ENCODE measurements at places on chromosomes 6 and 20.

DNA sequence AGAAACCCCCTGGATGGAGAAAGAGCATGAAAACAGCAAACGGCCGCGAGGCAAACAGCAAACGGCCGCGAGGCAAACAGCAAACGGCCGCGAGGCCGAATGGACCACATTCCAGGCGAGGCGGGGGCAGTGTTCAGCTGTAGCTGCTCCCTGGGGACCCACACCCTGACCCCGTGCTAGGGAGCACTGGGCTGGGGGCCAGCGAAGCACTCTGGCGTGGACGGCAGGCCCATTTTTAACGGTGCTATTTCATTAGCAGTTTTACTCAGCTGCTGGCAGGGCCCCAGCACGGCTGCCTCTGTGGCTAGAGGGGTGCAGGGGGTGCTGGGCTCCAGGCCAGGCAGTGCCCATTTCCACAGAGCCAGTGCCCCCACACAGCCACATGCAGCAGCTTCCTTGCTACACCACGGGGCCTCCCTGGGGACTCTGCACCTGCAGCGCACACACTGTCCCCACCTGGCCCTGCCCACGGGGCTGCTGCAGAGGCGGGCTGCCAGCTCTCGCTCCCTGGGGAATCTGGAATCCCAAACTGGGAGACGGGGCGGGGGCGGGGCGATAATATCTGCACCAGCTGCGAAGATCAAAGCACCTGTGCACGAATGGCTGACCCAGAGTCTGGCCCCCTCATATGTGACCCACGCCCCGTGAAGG, 35.6 kb upstream of the SLCO4A1 start:
- no peak for DNase-seq

GRCh38 chr6:169689287-169689686, 12.5 kb downstream of the WDR27 start:
- DNase-seq, result no peak

GRCh38 chr6:116695401-116695800, 14.4 kb downstream of the KPNA5 start:
- DNase-seq, result no peak

DNA sequence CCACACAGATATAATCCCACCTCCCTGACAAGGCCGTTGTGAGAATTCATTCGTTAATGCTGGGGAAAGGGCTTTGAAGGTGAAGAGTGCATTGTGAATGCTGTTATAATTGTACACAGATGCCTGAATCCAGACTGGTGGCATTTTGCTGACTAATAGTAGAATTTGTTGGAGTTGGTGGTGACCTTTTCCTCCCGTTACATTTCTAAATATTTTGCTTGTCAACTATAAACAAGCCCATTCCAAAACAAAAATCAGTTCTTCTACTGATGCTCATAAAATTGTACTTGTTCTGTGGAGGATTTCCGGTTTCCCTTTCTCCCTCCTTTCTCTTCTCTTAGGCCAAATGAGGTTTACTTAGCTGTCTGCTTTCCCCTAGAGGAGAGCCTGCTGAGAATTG, 253.1 kb upstream of the SUPT3H start:
- DNase-seq, result no peak

GRCh38 chr6:109166673-109167072, 71.4 kb downstream of the CEP57L1 start:
- no peak for DNase-seq

DNA sequence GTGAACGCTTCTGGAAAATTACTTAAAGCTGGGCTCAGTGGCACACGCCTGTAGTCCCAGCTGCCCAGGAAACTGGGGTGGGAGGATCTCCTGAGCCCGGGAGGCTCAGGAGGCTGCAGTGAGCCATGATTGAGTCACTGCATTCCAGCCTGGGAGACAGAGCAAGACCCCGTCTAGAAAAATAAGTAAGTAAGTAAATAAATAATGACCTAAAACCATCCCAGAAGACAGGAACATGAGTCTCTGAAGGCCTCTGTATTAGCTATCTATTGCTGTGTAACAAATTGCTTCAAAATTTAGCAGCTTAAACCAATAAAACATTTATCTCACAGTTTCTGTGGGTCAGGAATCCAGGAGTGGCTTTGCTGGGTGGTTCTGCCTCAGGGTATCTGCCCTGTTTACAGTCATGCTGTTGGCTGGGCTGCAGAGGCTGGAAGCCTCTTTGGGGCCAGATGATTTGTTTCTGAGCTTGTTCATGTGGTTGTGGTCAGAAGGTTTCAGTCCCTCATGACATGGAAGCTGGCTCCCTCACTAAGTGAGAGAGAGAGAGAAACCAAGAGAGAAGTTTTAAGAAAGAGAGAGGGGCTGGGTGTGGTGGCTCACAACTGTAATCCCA, 48.4 kb upstream of the NCOA3 start:
- DNase-seq, result no peak

DNA sequence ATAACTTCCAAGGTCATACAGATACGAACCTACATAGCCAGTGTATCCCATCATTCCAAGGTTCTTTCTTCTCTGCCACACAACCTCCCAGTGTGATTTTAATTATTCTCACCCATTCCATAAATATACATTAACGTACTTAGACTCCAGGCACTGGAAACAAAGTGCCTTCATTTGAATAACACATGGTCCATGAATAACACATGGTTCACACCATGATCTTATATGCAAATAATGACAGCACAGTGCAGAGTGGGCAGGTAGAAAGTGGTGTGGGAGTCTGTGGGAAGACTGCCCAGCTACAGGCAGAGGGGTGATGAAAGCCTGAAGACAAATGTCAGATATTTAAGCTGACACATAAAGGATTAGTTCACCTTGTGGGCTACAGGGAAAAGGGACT, 425.2 kb downstream of the HACE1 start:
- DNase-seq, result no peak

DNA sequence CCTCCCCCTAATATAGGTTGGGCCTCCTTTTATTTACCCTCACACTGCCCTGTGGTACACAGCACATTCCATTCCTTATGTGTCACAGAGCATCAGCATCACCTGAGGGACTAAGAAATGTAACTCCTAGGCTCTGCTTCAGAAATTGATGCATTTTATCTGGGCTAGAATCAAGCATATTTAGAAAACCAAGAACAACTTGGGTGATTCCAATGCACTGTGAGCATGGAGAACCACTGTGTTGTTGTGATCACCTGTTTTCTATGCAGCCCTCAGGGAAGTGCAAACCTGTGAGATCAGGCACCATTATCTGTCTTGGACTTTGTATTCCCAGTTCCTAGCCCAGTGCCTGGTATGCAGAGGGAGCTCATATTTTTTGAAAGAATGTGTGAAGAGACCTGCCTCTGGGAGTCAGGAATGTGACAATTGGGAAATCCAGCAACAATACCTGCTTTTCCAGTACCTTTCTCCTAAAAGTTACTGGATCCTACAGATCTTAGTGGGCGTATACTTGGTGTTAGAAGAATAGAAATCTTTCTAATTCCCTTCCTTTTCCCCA, 7.0 kb downstream of the KAT14 start:
- no peak for DNase-seq

GRCh38 chr6:68159433-68159832, 475.6 kb upstream of the ADGRB3 start:
- no peak for DNase-seq

- DNase-seq, result no peak
These were observed 103.3 kb downstream of the FIG4 start for GRCh38 chr6:109794201-109794923.

- no peak for DNase-seq
These were observed 37.3 kb downstream of the HECA start for GRCh38 chr6:139172151-139172550.

- no peak for DNase-seq
These were observed 362.7 kb upstream of the SULF2 start for GRCh38 chr20:48148020-48148419.

DNA sequence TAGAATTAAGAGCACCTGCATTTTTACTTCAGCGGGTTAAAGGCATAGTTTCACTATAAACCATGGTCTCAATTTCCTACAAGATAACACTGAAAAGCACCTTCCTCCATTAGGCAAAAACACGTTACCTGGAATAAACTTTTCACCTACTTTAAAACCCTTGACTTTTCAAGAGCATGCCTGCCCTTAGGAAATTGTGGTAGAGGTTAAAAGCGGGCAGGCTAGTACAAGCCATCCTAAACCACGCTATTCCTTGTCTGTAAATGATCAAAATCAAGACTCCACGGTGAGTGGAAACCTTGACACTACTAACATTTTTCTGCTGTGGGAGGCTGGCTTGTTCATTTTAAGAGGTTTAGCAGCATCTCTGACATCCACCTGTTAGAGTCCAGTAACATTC, 43.9 kb downstream of the NR2E1 start:
- no peak for DNase-seq

DNA sequence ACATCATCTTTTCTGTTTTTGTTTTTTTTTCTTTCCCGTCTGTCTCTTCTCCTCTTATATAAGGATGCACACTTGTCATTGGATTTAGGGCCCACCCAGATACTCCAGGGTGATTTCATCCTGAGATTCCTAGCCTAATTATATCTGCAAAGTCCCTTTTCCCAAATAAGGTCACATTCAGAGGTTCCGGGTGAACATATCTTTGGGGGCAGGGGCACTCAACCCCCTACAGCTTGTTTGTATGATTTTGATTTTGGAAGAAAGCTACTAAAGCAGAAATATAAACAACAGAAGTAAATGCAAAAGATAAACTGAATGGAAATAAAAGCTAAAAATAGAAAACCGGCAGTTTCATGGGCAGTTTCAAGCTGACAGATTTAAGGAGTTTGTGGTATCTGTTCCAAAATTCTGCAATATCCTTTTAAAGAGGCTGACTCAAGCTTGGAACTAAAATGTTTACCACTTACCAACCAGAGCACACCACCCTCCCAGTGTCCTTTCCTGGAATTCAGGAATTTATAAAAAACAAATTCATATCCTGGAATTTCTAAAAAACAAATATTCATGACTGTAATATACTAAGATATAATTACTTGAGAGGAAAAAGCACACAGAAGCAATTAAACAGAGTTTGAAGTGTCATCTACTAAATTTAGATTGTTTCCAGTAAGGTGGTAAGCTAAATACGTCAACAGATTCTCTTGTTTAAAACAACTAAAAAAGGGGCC, 100.0 kb upstream of the CARMIL1 start:
- no peak for DNase-seq

- DNase-seq, result peak; percentile 99
These were observed 172.0 kb downstream of the SLC16A10 start for GRCh38 chr6:111259089-111259831.

- DNase-seq, result no peak
These were observed 2.2 kb upstream of the GRM4 start for GRCh38 chr6:34147906-34148630.

GRCh38 chr20:36462440-36463211, 78.7 kb upstream of the MYL9 start:
- no peak for DNase-seq

All from osteocyte (in vitro differentiated cells).